EH (cell line): ENCODE measurements at places on chromosomes 6 and 20.

GRCh38 chr6:23783901-23784300 lies 342.1 kb upstream of the NRSN1 start:
- no peak for DNase-seq

DNA sequence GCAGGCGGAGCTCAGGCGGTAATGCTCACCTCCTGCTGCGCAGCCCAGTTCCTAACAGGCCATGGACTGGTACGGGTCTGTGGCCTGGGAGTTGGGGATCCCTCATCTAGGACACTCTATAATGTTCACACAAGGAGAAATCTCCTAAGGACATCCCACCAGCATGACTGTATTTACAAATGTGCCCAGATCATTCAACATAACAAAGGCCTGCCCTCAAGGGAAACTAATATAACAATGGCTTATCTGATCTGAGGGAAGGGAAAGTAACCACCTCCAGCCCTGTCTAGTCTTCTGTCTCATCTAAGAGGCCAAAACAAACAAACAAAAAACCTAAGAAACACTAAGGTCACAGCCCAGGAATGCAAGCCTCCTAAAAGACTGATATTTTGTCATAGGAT lies 232.8 kb downstream of the RNGTT start:
- peak; percentile 63 for DNase-seq

GRCh38 chr6:40640599-40641227 lies 53.5 kb upstream of the LRFN2 start:
- peak; percentile 1 for DNase-seq

DNA sequence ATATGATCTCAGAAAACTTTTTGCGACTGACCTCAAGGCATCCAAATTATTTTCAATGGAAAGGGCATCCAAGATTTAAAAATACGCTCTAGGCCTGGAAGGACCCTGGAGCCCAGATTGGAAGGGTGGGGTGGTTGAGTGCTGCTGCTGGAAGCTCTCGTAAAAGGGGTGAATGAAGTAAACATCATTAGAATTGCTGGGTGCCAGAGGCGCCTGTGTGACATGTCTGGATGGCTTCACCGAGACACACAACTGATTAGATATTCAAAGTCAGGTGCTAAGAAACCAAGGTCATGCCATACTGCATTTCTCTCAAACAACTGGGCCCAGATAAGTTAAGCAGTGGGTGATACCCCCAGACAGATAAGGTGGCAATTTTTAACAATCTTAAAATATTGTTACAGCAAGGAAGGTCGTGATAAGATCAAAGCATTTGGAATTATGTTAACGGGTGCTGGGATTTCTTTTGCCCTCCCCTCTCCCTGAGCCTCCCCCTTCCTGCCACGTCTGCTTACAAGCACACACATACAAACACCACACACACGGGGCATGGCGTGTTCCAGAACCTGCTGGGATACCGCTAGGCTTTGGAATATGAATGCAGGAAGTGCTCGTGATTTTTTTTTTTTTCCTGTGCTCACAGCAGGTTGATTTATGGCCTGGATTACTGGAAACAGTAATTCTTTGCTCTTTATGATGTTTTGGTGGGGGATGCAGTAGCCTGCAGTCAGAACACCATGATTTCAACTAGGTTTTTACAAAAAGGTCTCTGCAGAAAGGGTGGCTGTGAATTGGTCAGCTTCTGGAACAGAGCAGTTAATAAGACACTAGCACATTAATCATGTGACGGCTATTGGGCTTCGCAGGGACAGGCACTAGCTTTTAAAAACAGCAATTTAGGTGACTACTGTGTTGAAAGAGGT lies 551.2 kb downstream of the QKI start:
- no peak for DNase-seq

- DNase-seq = no peak
Measured at GRCh38 chr20:63498960-63499337, at the start of gene EEF1A2. EEF1A2 (minus strand) TSS chr20:63499083; CDS start chr20:63497763, 1,320 bp downstream.

DNA sequence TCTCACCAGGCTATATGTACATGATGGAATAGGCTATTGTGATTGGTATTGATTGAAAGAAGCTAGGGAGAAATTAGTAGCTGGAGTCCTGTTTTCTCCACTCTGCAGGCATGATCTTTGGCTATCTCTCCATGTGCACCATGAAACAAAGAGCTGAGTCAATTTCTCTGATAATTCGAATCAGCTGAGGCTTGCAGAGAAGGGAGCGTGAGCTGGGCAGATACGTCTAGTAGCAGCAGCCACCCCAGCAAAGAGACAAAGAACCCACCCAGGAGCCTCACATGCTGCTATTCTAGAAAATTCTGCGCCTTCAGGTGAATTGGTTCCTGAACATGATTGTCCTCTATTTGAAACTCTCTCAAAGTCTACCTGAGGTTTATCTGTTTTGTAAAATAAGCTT lies 6.9 kb upstream of the SGK1 start:
- no peak for DNase-seq

- peak; percentile 55 for DNase-seq
Measured at GRCh38 chr6:149209871-149210775, 107.4 kb upstream of the TAB2 start.
